Cortex of kidney (tissue), 1 donor: ENCODE measurements at places on chromosomes 16 and 17.

DNA sequence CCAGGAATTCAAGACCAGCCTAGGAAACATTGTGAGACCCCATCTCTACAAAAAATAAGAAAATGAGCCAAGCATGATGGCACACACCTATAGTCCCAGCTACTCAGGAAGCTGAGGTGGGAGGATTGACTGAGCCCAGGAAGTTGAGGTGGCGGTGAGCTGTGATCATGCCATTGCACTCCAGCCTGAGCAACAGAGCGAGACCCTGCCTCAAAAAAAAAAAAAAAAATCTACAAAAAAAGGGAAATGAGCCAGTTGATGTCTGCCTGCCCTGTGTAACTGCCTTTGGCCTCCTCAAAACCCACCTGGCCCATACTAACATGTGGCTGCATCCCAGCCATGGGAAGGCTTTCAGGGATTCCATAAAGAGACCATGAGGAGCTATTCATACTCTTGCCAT is 4.5 kb downstream of the RANBP10 start:
- no peak for DNase-seq

DNA sequence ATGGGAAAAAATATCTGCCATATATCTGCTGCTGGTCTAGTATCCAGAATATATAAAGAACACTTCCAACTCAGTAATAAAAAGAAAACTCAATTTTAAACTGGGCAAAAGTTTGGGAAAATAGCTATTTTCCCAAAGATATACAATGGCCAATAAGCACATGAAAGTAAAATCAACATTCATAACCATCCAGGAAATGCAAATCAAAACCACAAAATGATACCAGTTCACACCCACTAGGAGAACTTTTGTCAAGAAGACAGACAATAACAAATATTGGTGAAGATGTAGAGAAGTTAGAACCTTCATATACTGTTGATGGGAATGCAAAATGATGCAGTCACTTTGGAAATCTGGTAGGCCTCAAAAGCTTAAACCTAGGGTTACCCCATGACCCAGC is 33.4 kb upstream of the RPRML start:
- no peak for DNase-seq

- no peak for DNase-seq
These were observed 154.6 kb downstream of the NTN1 start for GRCh38 chr17:9175700-9176467.

- no peak for DNase-seq
These were observed 76.7 kb upstream of the CBX4 start for GRCh38 chr17:79915850-79916430.

DNA sequence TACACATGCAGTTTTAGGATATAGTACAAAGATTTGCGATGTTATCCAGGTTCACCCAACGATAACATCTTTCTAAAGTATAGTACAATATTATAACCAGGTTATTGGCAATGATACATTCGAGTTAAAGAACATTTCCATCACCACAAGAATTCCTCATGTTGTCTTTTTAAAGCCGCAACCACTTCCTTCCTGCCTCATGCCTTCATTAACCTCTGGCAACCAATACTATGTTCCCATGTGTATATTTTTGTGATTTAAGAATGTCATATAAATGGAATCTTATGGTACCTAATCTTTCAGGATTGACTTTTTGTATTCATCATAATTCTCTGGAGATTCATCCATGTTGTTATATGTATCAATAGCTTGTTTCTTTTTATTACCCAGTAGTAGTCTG is 1183.2 kb downstream of the CDH11 start:
- no peak for DNase-seq

DNA sequence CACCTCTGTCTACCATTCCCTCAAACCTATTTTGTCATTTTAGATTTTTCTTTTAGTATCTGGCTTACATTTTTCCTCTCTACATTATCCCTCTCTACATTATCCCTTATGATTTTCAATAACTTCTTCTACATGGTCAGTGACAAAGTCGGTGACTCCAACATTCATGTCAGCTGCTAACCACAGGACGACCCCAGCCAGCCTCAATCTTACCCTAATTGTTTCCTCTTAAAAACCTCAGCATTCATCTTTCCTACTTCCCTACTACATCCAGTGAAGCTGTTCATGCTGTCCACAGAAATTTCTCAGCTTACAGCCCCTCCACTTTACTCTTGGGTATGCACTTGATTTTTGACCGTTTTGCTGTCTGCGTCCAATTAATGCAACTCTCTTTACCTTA is 8.3 kb downstream of the MYH10 start:
- DNase-seq: no peak

DNA sequence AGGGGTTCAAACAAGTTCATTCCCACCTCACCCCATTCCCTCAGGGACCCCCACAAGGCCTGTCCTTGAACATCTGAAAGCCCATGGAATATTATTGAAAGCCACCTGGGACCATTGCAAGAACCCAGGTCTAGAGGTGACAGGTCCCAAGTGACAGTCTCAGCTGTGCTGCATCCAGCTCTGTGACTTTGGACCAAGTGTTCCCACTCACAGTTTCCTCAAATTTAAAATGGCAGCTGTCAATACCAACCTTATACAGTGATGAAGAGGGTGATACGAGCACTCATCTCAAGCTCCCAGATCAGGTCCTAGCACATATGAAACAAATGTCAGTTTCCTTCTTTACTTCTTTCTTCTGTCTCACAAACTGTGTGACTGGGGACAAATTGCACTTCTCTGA is 9.1 kb downstream of the ERAL1 start:
- no peak for DNase-seq

- DNase-seq: no peak
These were observed 33.1 kb upstream of the CRISPLD2 start for GRCh38 chr16:84786605-84787262.

DNA sequence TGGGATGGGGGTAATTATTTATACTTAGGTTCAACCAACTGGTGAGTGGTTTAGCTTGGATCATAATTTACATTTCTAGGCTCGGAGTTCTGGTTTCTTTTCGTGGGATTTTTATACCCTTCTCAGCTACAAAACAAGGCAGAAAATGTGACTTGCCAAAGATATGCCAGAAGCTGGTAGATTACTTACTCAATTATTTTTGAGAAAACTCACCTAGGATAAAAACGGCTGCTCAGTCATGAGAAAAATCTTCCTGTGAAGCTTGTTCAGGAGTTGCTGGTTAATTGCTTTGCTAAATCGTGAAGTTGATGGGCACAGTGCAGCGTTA is 1.1 kb downstream of the NDEL1 start:
- DNase-seq: no peak

DNA sequence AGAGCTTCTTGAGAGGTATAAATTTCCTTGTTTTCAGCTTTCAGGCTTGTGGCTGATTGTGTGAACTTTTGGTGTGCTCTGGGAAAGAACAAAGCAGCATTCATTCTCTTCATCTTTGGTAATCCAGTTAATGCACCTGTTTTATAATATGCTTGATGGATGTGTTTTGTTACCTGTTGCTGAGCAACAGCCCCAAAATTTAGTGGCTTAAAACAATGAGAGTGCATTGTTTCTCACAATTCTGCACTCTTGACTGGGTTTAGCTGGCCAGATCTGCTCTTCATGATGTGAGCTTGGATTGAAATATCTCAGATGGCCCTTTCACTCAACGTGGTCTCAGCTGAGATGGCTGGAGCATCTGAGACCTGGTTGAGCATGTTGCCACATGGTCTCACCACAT is 58.7 kb upstream of the NOL11 start:
- no peak for DNase-seq

DNA sequence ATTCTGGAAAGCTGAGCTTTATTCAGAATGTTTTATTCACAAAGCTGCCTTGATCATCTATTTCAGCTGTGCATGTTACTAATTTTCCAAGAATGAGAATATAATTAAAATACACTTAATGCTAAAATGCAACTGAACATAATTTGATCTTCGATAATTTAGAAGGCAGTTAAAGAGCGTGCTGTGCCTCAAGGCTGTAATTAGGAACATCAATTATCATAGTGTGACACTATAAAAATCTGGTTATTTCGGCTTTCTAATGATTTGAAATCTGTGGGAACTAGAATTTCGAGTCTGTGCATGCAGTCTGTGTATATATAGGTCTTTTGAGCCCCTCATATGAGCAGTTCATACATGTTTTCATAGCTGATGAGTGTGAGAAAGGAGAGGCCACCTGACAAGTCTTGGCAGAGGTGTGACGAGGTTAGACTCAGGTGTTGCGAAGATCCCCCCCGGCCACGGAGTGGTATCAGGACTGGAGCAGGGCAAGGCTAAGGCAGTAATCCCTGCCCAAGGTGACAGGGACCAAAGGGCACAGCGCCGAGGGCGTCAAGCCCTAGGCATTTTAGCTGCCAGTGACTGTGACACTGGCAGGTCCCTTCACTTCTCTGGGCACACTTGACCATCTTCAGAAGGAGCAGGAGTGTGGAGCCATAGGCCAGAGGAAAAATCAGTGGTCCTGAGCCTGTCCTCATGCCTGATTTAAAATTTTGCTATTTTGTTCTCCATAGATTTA is 328.5 kb downstream of the SNX29 start:
- DNase-seq: no peak

DNA sequence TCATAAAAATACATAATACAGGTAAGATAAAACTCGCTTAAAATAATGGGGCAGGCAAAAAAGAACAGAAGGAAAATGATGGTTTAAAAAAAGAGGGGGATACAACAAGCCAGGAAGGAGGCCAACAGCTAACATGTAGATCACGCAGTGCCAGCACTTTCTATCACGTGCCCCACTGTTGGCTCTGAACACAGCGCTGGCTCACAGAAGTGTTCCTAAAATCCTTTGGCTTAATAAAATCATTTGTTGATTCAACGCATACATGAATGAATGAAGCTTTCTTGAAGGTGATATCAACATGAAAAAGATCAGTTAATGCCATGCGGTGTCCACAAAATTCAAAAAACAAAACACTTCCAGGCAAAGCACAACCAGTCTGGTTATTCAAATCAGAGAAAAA is 8.5 kb downstream of the ITGAE start:
- DNase-seq: no peak

- DNase-seq: no peak
These were observed 45.4 kb downstream of the PRSS54 start for GRCh38 chr16:58249388-58249779.
